Activated naive CD4-positive, alpha-beta T cell treated with anti-CD3 and anti-CD28 coated beads, Interleukin-2, amount 50 U/mL, for 72 hours (primary cell): ENCODE measurements at places on chromosomes 7 and 10.

- DNase-seq: no peak
Observed at GRCh38 chr10:47288236-47288635, 11.8 kb upstream of the GDF10 start.

- DNase-seq: no peak
Observed at GRCh38 chr7:127673902-127674301, 21.9 kb downstream of the SND1 start.

- no peak for DNase-seq
Observed at GRCh38 chr10:8350250-8350967, 295.9 kb downstream of the GATA3 start.

DNA sequence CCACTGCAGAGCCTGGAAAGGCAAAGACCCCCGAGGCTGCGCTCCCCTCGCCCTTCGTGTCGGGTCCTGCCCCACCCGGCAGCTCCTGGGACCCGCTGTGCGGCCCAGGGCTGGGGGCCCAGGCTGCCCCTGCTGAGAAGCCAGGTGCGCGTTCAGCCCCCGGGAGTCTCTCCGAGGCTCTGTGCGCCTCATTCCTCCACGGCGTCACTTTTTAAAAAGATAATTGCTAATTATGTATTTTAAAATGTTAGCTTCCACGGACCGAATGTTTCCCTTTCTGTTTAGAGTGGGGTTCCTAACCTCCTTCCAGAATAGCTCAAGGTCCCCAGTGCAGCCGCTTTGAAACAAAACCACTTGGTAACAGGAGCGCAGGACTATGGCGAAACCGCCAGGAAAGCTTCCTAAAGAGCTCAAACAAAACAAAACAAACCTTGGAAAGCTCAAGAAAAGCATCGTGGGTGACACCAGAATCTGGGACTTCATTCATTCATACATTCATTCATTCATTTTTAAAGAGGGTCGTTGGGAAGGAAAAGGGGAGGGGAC, 45.6 kb downstream of the PDIA4 start:
- no peak for DNase-seq

GRCh38 chr7:71613313-71613712, 481.4 kb downstream of the GALNT17 start:
- DNase-seq: no peak
